ENCODE measurements at places on chromosomes 1 and 21. TPM values are rescaled to one million over a fixed set of nuclear protein-coding genes. Genes with fewer than 3 reads are reported as not detected.
A peak's percentile ranks its signal among the peaks of the same experiment; 100 is the strongest.

DNA sequence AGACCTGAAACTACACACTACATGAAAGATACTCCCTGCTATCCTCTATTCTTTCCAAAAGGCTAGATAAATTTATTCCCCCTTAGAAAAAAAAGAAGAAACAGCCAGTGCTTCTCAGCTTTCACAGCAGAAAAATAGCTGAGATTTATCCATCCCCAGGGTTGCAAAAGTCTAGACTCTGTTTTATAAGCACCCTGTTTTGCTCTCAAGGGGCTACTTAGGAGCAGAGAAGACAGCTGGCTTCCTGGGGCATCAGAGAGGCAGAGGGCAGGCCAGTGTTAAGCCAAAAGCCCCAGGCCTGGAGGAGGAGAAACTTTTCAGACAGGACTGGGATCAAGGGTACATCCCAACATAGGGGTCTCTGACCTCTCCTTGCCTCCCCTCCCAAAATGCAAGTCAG lies 3.9 kb downstream of the LAMB3 start:
- DNase-seq: no peak

GRCh38 chr21:15928686-15929425 lies 199.1 kb downstream of the USP25 start:
- DNase-seq: no peak

DNA sequence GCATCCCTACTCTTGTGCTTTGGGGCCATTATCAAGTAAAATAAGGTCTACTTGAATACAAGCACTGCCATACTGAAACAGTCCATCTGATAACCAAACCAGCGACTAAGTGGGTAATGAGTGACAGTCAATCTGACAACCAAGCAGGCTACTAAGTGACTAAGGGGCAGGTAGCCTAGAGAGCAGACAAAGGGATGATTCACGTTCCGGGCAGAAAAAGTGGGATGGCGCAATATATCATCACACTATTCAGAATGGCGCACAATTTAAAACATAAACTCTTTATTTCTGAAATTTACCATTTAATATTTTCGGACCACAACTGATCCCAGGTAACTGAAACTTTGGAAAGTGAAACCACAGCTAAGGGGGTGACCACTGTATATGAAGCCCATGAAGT lies 17.7 kb downstream of the NGF start:
- DNase-seq: no peak

DNA sequence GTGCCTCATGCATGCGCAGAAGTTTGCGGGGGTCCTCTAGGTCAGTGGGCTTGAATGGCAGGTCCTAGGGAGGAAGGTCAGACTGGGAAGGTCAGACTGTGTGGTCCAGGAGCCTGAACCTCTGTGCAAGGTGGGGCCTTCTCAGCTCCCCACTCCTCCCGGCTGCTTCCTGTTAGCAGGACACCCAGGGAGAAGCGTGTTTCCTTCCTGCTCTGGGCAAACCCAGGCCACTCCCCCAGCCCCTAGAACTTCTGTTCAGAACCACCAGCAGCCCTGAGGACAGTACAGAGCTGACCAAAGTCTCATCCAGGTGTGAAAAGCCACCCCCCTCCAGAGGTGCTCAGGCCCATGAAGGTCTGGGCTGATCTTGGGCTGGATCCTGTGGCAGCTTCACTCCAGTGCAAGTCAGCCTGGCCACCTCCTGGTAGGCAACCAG lies 29.9 kb downstream of the NAV1 start:
- DNase-seq: no peak

The TRAF5 gene
- total RNA-seq: 3.1 TPM

DNA sequence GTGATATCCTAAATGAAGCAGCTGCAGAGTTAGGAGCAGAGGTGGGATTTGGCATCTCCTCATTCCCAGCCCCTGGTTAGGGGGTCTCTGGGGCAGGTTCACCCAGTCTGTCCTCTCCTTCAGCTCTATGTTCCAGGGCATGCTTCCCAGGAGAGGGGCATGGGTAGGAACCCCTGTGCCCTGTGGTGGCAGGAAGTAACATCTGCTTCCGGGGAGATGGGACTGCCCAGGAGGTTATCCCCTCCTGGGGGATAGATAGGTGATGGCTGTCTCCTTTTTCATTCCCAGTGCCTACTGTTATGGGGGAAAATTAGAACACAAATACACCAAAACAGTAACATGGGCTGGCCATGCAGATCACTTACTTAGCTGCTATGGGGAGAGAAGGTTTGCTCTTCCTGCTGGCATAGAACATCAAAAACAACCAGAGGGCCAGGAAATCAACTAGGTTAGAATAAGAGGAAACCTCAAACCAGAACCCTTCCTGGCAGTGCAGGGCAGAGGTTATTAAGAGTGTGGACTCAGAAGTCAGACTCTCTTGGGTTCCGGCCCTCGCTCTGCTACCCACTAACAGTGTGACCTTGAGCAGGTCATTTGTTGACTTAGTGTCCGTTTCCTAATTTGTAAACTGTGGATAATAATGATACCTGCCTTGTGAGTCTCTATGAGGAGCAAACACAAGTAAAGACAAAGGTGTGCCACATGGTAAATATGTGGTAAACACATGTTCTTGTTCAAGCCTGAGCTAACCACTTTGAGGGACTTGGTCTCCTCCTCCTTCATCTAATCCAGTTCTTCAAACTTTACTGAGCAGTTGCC lies 157.8 kb upstream of the JUN start:
- no peak for DNase-seq

The OR2T35 gene
- not detected for total RNA-seq

DNA sequence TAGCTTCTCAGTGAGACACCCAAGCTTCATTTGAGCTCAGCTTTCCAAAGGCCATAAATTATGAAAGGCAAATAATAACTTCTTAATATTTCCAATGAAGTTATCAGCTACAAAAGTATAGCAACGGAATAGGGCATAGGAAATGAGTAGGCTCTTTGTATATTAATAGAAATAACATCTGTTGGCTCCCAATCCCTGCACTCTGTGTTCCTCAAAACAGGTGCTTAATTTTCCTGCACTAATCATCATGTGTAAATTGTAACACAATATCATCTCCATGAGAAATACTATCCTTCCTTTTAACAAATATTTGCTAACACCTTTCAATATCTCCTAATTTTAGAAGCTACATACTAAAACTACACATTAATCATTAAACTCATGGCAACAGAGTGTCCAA lies 19.2 kb upstream of the IFI44L start:
- no peak for DNase-seq

DNA sequence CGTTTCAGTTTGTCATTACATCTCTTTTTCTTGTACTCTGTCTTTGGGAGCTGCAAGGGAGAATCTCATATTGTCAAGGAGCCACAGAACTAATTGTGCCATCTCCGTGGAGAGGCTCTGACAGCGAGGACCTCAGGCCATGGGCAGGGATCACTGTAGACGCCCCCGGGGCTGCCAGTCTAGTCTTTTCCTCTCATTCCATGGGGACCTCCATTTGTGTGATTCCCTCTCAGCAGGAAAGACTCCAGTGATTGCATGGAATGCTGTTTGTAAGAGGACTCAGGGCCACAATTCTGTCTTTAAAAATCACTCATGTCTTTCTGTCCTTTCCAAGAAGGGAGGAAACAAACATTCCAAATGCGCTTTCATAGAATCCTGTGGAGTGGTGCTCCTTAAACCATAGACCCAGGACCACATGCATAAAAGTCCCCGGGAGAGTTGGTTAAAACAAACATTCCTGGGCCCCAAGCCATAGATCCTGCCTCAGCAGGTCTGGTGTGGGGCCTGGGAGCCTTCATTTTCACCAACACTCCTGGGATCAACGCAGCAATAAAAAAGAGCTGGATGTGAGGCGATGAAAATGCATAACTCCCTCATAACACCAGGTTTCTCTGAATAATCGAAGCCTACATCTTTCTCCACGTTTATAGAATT lies 104.5 kb downstream of the ZP4 start:
- no peak for DNase-seq

The MRPS21 gene
- 75.9 TPM for total RNA-seq

- no peak for DNase-seq
Measured at GRCh38 chr1:244876228-244876910, 12.0 kb upstream of the HNRNPU start.

- no peak for DNase-seq
Measured at GRCh38 chr1:47024141-47024801, 802 bp downstream of the CYP4X1 start.

The C1orf94 gene
- not detected for total RNA-seq

- no peak for DNase-seq
Measured at GRCh38 chr1:208581667-208582066, 337.5 kb upstream of the PLXNA2 start.

GRCh38 chr1:218392780-218393179 lies 47.6 kb downstream of the TGFB2 start:
- no peak for DNase-seq

- no peak for DNase-seq
Measured at GRCh38 chr1:245475961-245476516, 321.3 kb downstream of the KIF26B start.

- peak; percentile 63 for DNase-seq
Measured at GRCh38 chr1:159786966-159787365, 6.2 kb downstream of the DUSP23 start.

GRCh38 chr1:116940814-116941599 lies 31.3 kb downstream of the PTGFRN start:
- DNase-seq: no peak

The NPPA gene
- total RNA-seq: 42,849 TPM

The F13B gene
- not detected for total RNA-seq

DNA sequence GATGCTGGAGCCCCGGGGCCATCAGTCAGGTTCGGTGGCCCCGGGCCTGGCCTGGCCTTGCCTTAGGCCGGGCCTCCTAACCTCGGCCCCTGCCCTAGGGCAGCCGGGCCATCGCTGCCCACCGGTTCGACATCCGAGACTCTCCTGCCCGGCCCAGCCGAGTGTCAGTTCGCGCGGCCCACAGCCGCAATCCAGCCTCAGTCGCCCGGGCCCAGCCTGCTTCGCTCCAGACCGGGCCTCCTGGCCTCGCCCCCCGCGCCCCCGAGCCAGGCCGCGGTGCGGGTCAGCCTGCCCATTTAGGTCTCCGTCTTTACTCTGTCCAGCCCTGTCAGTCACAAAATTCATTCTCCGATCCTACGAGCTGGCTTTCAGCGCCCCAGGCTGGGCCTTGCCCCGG lies 777 bp downstream of the LRRC41 start:
- DNase-seq: peak; percentile 37

All from right cardiac atrium (tissue), 5 donors.